LHCN-M2 (cell line): ENCODE measurements at places on chromosomes 3 and 15.

- no peak for DNase-seq
Measured at GRCh38 chr15:97745481-97746071, 214.9 kb upstream of the ARRDC4 start.

GRCh38 chr15:41999290-42000285 lies 21.3 kb downstream of the PLA2G4E start:
- DNase-seq: no peak

- DNase-seq: peak; percentile 82
Measured at GRCh38 chr3:194296454-194297263, 54.5 kb downstream of the CPN2 start.

GRCh38 chr15:88627463-88627862 lies 6.3 kb downstream of the AEN start:
- no peak for DNase-seq

GRCh38 chr3:197468167-197468566 lies 87.6 kb downstream of the BDH1 start:
- no peak for DNase-seq

DNA sequence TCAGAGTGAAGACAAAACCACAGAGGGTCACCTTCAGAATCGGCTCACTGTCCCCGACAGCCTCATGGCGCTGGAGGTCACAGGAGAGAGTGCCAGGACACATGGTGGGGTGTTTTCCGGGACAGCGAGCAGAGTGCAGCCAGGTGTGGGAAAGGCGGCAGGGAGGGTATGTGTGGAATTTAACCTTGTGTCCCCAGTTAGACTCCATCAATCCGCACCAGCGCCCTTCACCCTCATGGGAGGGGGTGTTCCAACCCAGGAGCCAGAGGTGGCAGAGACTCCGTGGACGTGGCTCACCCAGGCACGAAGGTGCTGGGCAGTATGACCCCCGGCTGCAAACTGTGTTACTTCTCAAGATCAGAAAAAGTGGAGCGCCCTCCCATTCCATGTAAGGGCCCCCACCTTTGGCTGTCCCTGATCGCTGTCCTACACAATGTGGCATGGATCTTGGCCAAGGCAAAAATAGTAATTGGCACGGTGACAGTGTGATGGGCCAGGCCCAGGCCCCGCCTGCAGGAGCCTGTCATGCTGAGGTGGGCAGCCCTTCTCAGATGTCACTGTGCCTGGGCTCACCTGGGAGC lies 190.3 kb downstream of the XXYLT1 start:
- DNase-seq: no peak

DNA sequence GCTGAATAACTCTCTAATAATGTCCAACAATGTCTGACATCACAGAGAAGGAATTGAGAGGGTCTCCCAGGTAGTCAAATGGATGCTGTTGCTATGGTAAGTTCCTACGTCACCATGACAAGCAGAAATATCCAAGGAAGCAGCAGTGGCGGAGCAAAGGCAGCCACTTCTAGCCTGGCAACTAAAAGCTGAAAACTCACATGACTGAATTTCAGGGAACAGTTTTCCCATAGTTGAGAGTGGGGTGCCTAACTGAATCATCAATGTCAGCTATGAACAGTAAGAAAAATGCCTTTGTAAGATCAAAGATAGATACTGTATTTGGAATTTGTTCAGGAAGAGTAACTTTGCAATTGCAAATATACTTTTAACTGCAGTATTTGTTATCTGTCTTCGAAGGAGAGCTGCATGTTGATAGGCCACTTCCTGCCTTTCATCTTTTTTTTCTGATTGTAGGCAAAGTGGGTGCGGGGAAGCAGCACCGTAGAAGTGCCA lies 161.7 kb downstream of the BBX start:
- DNase-seq: no peak

- no peak for DNase-seq
Measured at GRCh38 chr3:20103731-20104130, 63.5 kb downstream of the KAT2B start.

GRCh38 chr3:173702561-173702960 lies 305.0 kb downstream of the NLGN1 start:
- DNase-seq: no peak

DNA sequence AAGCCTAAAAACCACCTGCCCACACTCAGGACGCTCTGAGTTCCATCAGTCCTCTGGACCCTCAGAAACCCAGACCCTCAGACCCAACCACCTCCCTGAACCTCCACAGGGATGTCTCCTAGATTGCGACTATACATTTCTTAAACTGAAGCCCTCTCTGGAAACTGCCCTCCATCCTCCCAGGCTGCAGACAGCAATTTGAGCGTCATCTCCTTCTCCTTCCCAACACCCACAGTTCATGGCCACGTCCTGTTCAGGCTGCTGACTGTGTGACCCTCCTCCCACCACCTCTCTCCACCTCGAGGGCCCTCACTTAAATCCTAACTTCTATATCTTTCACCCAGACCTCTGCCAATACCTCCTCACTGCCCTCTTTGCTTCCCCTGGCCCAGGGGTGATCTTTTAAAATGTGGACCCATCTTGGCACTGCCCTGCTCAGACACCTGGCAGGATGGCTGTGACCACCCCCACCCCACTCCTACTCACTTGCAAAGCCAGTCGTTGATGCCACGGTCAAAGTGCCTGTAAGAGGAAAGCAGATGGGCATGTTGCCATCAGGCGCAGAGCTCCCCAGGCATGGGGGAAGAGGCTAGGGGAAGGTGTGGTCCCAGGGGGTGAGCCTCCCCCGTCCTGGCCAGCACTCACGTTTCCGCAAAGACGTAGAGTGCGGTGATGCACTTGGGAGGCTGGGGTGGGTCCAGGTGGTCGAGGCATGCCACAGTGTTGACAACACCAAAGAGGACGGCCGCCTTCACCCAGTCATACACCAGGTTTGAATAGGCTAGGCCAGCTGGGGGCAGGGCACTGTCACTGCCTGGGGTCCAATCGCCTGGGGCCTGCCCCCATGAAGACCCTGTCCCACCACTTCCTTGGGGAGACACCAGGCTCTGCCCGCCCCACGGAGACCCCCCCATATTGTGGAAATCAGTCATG lies 6.0 kb downstream of the HHATL start:
- no peak for DNase-seq

GRCh38 chr3:11499144-11499543 lies 144.6 kb downstream of the VGLL4 start:
- peak; percentile 94 for DNase-seq

DNA sequence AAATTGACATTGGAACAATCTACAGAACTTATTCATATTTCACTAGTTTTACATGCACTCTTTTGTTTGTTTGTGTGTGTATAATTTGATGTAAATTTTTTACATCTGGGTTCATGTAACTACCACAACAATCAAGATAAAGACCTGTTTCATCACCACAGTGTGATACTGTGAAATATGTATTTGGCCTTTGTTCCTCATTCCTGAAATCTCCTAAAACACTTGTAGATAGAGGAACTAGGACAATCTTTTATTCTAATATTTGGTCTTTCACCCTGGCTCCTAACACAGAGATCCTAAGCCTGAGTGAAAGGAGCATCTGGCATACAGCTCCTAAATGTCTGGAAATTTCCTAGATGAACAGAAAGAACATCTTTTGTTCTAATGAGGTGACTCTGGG lies 155.0 kb upstream of the GPR149 start:
- DNase-seq: no peak

DNA sequence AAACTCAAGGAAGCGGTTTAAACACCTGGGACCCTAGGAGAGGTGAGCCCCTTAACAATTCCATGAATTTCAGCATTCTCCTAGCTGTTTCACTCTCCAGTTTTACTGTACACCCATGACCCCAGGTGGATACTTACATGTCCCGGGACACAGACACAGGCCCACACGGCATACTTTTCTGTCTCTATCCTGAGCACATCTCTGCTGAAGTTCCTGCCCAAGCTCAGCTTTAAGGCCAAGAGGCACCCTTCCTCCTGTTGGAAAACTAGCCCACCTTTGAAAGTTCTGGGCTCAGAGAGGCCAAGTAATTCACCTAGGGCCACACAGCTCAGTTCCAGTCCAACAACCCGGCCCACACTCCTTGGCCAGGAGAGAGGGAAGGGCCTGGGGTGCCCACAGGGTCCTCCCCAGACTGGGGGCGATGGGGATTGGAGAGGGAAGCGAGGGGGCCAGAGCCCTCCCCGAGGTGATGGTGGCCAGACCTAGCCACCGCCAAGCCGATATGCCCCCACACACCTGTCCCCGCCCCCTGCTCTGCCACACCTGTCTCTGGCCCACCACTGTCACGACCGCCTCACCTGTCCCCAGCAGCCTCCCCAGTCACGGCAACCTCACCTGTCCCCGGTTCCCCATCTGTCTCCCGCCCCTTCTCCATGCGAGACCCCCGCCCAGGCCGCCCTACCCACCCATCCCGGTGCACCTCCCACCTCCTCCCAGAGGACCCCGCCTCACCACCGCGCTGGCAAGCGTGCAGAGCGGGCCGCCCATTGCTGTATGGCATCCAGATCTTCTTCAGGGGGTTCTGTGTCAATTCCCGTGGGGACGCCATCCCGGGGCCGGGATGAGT lies 431 bp downstream of the PFKFB4 start:
- no peak for DNase-seq

GRCh38 chr15:89155656-89156055 lies 65.7 kb downstream of the RLBP1 start:
- peak; percentile 19 for DNase-seq

- DNase-seq: no peak
Measured at GRCh38 chr3:47436180-47436579, 39.6 kb downstream of the SCAP start.

DNA sequence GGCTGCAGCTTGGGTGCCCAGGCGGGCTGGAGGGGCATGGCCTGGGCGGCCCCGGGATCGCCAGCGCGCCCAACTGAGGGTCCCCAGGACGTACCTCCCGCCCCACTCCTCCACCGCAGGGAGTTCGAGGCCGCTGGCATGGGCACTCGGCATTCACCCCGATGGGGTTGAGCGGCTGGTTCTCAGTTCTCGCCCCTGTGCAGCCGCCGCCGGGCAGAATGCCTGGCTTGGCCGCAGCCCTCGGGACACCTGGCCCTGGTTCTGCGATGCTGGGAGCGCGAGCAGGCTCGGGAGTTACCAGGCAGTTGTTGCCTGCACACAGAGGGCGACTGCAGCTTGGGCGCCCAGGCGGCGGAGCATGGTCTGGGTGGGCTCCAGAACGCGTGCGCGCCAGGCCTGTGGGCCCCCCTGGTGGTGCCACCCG lies 121.4 kb downstream of the LMLN start:
- no peak for DNase-seq

- DNase-seq: peak; percentile 23
Measured at GRCh38 chr15:39621210-39621609, 40.3 kb downstream of the THBS1 start.

DNA sequence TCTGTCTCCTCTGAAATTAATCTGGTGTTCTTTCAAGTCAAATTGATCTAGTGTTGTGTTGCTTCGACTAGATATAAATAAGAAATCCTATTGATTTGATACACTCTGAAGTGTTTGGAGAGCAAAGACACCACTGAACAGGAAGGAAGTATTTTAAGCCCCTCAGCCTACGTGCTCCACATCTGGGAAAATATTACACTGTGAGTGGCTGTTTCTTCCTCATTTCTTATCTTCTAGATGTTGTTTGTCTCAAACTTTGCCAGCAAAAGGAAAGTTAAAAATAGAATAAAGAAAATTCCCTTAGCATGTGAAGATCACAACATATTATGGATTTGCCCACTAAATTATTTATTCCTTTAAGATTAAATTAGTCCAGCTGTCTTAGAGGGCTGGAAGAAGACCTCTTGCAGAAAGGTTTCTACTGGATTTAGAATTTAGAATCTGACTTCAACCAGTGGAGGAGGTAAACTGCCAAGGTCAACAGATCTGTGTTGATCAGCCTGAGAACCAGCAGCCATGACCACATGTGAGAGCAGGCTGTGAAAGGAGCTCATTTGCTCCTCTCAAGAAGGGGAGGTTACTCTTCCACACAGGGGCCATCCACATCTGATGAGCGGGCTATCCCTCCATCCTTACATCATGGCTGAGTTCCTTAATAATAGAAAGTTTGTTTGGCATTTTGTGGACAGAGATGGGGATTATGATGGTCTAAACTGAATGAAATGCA lies 46.3 kb upstream of the ACKR4 start:
- DNase-seq: no peak

GRCh38 chr15:67329984-67330733 lies 75.6 kb downstream of the IQCH start:
- no peak for DNase-seq

- no peak for DNase-seq
Measured at GRCh38 chr3:186194451-186194811, 85.5 kb upstream of the ETV5 start.

- peak; percentile 87 for DNase-seq
Measured at GRCh38 chr15:66369773-66370651, 13.5 kb upstream of the TIPIN start.

- no peak for DNase-seq
Measured at GRCh38 chr3:43913036-43913948, 222.6 kb downstream of the ABHD5 start.

GRCh38 chr3:136305879-136306278 lies 55.7 kb downstream of the PCCB start:
- peak; percentile 70 for DNase-seq

DNA sequence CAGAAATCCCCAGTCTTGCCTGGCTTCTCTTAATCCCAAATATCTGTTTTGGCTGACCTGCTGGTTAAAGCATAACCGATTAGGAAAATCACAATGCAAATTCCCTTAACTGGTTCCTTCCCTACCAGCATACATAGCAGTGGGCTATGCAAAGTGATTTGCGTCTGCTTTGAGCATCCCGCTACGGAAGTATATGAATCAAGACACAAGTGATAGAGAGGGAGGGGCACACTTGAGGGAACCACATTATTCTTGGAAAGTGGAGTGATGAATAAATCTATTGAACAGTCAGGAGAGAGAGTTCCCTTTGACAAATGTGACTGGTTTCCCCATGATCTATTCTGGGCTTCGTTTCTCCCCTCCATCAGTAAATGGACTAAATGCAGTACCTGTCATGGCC lies 119.6 kb upstream of the C15orf61 start:
- no peak for DNase-seq

DNA sequence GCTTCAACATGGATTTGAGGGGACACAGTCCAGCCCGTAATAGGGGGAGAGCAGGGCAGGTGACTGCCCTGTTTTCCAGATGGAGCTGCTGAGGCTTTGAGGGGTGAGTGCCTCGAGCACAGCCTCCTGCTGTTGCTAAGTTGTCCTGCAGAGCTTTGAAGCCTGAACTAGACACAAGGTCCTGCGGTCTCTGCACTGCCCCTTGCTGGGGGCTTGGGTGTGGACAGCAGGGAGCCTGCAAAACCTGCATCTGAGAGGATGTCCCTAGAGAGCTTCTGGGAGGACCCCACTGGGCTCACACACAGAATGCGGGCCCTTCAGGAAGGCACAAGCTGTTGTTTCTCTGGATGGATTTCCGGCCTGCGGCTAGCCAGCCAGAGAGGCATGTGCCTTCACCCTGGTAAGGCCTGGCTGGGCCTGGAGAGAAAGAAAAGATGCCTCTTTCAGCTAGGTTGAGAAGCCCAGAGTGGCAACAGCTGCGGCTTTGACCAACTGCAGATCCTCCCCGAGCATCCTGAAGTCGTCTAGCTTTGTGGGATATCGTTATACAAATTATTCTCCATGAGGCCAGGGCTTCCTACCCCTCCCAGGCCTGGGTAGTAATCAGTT lies 226.2 kb downstream of the SLCO3A1 start:
- DNase-seq: no peak

- no peak for DNase-seq
Measured at GRCh38 chr3:42758126-42758525, 14.9 kb downstream of the CCDC13 start.
